Mesenchymal stem cell (in vitro differentiated cells and primary cell): ENCODE measurements at places on chromosomes 1 and 21.

DNA sequence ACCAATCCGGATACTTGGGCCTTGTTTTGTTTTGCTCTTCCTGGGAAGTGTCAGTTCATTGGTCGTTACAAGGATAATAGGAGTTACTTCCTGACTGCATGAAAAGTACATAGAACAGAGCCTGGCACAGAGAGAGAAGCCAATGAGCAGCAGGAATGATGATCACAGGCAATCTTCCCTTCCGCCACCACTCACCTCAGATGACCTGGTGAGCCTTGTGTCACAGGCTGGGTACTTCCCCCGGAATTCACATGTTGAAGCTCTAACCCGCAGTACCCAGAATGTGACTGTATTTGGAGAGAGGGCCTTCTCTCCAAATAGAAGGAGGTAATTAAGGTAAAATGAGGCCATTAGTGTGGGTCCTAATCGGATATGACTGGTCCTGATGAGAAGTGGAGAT, 18.8 kb upstream of the GPR137B start:
- DNase-seq, result no peak

DNA sequence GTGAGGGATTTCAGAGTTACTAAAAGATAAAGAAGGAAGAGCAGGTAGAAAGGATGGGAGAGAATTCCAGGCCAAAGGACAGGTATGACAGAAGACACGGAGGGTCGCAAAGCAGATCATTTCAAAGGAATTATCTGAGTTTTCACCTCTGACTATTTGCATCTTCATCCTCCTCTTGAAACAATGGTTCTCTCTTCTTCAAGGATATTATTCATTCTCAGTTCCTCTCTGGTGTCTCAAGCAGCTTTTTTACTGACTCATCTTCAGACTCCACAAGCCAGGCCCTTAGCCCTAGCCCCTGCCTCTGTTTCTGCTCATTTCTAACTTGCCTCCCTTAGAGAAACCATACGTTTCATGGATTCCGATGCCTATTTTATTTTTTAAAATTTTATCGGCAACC, 15.0 kb downstream of the DDX59 start:
- no peak for DNase-seq

DNA sequence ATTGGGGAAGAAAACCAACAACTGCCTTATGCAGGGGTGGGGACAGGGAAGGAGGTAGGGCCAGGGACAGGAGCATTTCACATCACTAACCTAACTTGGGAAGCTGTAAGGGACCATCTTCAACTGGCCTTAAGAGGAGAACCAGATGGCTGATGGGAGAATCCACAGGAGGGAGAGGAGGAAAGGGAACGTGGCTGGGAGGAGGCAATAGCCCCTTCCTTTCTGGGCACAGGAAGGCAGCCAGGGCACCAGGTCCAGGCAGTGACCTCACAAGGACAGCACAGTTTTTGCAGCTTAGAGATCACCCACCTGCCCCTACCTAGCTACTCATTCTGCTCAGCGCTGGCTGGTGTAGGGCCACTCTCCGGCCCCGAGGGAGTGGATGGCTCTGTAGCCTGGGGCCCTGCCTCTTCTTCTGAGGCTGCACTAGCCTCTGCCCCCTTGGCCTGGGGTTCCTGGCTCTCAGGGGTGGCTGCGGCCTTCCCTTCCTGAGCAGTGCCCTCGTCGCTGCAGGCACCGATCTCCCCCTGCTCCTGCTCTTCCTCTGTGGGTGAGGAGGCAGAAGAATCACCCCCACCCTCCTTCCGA, 1.7 kb downstream of the MARCKSL1 start:
- no peak for DNase-seq

- DNase-seq, result no peak
Observed at GRCh38 chr1:35097224-35097623, 18.0 kb downstream of the ZMYM1 start.

DNA sequence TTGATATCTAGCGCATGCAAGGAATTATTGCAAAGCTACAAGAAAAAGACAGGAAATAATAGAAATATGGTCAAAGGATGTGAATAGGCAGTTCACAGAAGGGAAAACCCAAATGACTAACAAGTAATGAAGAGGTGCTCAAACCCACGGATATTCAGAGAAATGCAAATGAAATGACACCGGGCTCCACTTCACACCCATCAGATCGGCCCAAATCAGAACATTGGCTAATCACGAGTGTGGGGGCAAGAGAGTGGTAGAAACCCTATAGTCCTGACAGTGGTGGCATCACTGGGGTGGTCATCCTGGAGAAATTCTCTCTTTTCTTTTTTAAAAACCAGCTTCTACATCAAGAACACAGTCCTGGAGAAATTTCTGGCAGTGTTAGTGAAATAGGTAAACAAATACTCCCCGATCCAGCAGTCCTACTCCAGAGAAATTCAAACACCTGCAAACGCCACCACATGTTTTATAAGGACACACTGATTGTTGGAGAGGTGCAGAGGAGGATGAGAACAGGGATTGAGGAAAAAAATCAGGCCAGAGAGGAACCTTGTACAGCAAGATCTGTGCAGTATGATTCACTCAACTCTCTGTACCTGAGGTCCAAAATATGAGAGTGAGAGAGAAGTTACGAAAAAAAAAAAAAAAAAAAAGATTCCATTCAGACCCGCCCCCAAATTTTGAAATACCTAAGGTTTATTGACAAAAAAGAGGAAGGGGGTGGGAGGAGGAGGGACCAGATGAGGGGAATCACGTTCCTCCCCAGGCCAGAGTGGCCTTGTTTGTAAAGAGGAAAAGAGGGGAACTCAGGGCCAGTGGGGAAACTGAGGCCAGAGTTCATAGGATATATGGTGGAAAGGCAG, 9.2 kb upstream of the TNFRSF1B start:
- DNase-seq, result no peak

DNA sequence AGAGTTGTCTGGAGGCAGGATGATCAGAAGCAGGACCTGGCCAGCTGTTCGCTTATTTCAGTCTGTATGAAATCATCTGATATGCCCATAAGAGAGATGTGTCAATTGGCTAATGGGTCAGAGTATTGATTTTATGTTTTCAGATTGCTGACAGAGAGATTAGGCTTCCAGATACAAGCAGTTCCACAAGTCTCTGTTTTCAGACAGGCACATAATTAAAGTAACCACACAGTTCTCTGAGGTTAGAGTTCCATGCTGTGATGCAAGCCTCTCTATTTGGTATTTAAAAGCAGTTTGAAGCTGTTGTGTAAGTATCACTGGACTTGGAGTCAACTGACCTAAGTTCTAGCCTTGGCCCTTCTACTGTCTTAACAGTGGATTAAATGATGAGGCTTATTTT, 50.1 kb downstream of the ATF6 start:
- DNase-seq, result peak; percentile 77

- DNase-seq, result no peak
Observed at GRCh38 chr21:24514081-24514733, 1093.1 kb downstream of the MRPL39 start.

- DNase-seq, result no peak
Observed at GRCh38 chr1:182569939-182570610, 19.0 kb downstream of the RNASEL start.

- DNase-seq, result no peak
Observed at GRCh38 chr1:226111883-226112261, 49.4 kb downstream of the H3-3A start.

DNA sequence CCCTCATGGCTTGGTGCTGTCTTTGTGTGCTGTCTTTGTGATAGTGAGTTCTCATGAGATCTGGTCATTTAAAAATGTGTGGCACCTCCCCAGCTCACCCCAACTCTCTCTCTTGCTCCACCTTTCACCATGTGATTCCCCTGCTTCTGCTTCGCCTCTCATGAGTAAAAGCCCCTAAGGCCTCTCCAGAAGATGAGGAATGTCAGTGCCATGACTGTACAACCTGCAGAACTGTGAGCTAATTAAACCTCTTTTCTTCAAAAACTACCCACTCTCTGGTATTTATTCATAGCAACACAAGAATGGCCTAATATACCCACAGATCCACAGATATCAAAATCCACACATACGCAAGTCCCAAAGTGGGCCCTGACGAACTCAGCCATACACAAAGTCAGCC, 88.9 kb upstream of the PPP2R5A start:
- DNase-seq, result no peak

DNA sequence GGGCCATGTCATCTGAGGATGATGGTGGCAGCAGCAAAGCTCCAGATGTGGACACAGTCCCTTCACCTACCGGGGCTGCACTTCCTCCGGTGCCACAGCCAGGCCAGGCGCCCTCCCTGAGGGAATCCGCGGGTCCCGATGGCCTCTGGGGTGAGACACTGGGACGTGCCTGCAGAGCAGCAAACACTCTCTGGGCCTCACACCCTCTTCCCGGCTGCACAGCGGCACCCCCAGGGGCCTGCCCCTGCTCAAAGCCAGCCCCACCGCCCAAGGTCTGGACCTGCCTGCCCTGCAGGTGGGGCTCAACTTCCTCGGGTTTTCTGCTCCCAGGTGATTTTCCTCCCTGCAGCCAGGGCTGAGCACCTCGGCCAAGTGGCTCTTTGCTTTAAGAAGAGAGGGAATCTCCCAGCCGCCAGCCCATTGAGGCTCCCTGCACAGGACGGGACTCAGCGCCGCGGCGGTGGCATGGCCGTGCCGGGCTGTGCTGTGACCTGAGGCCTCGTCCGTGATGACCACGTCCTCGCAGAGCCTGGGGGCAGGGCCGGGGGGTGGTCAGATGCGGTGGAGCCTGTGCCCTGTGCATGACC, 21.3 kb upstream of the COL18A1 start:
- no peak for DNase-seq

GRCh38 chr1:79679916-79680315, 673.4 kb upstream of the ADGRL4 start:
- no peak for DNase-seq

- DNase-seq, result peak; percentile 55
Observed at GRCh38 chr1:236575523-236575922, 28.8 kb downstream of the HEATR1 start.
